Stimulated activated CD4-positive, alpha-beta T cell treated with anti-CD3 and anti-CD28 coated beads, Interleukin-1b, Interleukin-23, amount 100 ng/mL, for 1 hour (primary cell): ENCODE measurements at places on chromosomes 2 and 18.
A peak's percentile ranks its signal among the peaks of the same experiment; 100 is the strongest.

GRCh38 chr18:45589356-45590035, 25.8 kb upstream of the SLC14A2 start:
- no peak for DNase-seq

GRCh38 chr2:205216092-205216491, 466.2 kb upstream of the NRP2 start:
- DNase-seq: no peak

DNA sequence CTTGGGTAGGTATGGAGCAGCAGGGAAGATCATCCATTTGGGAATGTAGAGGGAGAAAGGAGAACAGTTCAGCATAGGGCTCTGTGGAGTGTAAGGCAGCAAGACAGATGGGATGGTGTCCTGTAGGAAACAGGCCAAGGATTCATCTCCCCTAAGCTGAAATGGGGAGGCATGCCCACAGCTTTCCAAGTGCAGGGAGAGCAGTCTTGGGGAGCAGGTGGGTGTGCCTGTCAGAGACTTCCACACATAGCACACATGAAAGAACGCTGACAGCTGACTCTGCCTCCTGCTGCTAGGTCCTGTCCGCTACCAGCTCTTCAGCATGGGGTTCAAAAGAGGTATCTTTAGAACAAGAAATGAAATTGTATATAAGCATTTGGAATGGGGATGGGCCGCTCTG, 9.0 kb downstream of the SETBP1 start:
- DNase-seq: no peak

- DNase-seq: no peak
Measured at GRCh38 chr2:111930875-111931274, 32.5 kb downstream of the MERTK start.

- DNase-seq: no peak
Measured at GRCh38 chr18:61753373-61753772, 139.4 kb downstream of the RNF152 start.

DNA sequence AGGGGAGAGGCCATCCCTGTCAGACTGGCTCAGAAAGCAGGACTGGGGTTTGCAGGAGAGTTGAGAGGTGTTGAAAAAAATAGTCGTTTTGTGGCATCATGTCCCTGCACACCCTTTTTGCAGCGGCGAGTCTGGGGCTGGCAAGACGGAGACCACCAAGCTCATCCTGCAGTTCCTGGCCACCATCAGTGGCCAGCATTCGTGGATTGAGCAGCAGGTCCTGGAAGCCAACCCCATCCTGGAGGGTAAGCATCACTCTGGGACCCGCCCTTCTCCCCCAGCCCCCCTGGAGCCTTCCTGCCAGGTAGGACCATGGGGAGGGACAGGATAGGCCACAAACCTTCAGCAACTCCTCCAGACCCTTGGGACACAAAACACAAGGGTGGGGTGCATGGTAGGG, 34.2 kb downstream of the MYO7B start:
- DNase-seq: no peak

GRCh38 chr2:197286805-197287595, 23.6 kb downstream of the ANKRD44 start:
- DNase-seq: no peak

DNA sequence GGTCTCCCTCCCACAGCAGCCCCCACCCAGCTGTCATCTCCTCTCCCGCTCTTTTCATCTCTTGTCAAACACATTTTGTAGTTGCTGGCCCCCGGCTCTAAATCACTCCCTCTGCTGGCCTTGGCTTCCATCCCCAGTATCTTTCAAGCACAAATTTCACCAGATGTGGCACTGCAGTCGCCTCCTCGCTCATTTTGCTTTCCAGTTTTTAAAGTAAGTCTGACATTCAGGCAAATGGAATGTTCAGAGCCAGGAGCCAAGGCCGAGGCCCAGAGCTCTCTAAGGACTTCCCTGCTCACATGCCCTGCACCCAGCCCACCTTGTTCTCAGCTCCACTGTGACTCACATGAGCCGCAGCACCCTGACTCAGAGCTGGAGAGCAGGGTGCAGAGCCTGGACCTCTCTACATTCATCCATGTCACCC, 158.4 kb downstream of the GALNT14 start:
- no peak for DNase-seq

GRCh38 chr2:134148843-134149472, 104.9 kb upstream of the MGAT5 start:
- DNase-seq: no peak

DNA sequence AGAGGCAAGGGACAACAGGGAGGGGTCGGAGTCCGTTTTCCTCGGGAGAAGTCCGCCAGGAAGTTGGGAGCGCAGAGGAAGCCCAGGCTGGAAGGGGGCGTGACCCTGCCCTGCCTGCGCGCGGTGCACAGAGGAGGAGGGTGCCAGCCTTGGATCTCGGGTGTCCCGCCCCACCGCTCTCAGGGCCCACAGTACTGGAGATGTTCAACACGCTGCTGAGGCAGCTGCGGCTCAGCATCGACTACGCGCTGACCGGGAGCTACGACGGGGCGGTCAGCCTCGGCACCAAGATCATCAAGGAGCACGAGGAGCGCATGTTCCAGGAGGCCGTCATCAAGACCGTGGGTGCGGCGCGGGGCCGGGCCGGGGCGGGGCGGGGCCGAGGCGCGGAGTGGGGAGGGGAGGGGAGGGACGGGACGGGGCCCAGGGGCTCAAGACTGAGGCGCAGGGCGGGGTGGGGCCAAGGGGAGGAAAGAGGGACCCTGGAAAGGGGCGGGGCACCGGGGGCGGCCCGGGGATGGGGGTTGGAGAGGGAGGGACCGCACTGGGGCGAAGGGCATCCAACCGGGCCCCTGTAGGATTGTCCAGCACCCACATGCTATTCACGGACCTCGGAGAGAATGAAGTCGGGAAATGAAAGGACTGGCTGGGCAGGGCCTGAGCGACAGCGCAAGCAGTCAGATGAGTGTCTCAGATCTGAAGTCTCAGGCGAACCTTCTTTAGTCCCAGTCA, 36.6 kb downstream of the POMC start:
- no peak for DNase-seq

- no peak for DNase-seq
Measured at GRCh38 chr2:181305301-181306123, 151.7 kb upstream of the ITGA4 start.

DNA sequence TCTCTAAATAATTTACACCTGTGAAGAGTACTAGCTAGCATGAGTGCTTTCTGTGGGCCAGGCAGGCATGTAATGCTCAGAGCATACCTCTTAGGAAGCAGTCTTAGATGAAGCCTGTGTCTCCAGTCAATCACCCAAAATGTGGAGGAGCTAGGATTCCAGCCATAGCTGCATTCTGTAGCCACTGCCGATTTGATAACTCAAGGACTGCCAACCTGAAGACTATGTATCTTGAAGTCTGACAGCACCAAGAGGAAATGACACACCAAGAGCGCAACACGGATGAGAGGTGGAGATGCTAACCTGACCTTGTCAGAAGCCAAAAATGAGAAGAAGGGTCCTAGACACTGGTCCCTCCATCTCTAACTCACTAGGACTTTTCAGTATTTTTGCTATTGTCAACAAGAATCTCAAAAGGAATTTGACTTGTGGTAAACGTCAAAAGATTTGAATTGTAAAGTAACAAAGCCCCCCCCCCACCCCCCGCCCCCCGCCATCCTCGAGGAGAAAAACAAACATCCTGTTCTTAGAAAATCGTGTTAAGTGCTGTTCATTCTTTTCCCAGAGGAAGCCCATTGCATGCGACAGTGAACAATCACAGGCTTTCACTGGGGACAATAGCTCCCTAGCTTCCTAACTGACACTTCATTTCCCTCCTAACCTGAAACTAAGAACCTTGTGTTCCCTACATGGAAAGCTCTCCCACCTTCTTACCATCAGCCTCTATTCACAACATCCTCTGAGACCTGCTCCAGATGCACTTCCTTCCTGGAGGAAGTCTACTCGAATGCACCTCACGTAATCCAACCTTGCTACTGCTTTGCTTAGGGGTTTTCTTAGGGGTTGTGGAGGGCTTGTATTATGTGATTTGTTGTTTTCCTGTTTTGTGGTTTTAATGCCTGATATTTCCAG, 14.7 kb downstream of the CDC42EP3 start:
- no peak for DNase-seq

DNA sequence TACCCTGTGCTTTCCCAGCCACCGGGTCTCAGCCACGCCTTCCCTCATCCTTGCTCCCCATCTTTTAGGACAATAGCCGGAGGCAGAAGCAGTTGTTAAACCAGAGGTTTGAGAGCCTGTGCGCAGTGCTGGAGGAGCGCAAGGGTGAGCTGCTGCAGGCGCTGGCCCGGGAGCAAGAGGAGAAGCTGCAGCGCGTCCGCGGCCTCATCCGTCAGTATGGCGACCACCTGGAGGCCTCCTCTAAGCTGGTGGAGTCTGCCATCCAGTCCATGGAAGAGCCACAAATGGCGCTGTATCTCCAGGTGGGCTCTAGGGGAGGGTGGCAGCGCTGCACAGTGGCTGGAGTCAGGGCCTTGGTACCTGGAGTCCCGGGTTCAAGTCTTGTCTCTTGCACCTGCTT, 2.7 kb downstream of the UCN start:
- no peak for DNase-seq

- DNase-seq: no peak
Measured at GRCh38 chr18:1296237-1296636, 391.6 kb downstream of the ADCYAP1 start.

DNA sequence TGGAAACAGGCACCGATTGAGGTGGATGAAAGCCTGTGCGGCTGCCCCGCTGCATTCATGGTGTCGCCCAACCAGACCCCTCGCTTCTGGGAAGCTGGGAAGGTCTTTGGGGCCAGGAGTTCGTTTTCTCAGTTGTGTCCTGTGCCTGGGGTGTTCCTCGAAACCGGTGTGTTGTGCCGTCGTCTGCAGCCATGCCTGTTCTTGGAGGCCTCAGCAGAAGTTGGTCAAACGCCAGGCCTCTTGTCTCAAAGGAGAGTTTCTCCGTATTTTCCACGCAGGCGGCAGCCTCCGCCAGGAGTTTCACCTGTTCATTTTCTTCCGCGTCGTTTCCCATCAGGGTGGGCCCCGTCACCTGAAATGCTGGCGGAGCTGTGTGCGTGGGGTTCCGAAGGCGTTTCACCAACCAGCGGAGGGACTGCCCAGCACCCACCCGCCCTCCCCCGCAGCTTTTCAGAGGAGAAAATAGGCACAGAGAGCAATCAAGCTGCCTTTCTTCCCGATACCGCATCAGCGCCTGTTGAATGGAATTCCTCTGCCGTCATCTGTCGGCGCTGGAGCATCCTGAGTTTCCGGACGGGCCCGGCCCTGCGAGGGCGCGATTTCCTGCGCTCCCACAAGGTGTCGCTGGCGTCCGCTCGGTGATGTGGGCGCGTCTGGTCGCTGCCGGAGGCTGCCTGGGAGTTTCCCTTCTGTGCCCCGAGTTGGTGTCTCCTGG, 17.0 kb upstream of the NFATC1 start:
- DNase-seq: peak; percentile 68

DNA sequence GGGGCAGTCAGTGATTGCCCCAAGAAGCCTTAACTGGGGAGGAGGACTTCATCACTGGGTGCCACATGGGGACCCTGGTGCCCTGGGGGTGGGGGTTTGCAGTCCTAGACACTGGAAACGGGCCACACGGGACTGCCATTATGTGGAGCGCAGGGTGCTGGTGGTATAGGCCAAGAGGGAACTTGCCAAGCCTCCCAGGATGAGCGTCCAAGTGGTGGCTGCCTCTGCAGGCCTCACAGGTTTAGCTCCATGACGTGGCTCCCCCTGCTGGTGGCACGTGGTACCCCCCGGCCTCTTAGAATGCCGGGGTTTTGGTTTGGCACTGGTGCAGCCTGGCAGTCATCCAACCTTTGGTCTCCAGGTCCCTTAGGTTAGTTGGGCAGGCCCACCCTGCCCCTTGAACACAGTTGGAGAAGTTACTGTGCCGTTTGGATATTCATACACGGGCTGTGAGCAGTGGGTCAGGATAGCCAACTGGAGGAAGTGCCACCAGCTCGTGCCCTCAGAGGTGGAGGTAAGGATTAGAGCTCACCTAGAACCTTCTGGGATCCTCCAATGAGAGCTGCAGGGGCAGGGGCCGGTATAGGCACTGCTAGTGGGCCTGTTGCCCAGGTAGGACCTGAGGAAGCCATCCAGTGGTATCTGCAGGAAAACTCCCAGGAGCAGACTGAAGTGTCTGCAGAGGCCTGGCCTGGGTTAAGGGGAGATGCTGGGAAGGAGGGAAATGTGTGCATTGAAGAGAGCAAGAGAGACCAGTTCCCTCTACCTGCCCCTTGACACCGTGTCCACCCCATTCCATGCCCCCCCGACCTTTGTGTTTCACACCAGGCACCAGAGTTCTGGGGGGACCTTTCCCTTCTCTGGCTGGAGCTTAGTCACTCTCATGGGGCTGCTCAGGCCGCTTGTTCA, 5.7 kb downstream of the PTMA start:
- DNase-seq: peak; percentile 88

GRCh38 chr2:100077456-100077855, 64.9 kb downstream of the AFF3 start:
- no peak for DNase-seq

DNA sequence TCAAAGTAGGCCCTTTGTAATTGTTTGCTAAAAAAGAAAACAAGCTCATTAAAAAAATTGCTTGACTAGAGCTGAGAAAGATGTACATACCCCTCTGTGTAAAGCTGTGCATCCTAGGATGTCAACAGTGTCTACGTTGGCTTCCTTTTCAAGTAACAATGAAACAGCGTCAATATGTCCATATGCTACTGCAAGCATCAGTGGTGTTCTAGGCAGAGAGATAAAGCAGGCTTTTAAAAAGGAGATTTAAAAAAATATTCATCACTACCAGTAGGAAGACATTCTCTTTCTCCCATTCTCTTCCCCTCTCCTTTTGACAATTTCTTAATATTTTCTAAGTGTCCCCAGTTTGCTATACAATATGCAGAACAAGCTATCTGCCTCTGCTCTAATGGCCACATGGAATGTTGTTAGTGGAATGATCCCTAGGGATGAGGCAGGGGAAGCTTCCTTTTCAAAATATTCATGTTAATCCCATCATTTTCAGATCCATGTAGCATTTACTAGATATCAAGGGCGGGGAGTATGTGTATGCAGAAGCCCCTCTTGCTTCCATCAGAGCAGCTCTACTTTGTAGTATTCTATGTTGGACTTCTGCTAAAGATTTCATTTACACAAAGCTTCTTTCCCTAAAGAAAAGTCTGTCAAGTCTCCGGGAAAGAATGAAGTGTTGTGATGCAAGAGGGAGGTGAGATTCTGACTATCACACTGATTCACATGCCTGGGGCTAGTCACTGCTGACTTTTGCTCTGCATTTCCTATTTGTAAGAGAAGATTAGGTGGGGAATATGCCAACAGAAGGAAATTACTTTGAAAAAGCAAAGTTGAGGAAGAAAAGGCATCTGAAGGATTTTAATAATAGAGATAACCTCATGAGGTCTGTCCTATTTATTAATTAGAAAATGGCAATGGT, 81.5 kb upstream of the PGAP1 start:
- no peak for DNase-seq

- DNase-seq: no peak
Measured at GRCh38 chr2:263774-264492, at the start of gene SH3YL1. Gene SH3YL1 (minus strand): TSS chr2:264032. CDS start chr2:263984, 48 bp downstream.

- no peak for DNase-seq
Measured at GRCh38 chr2:127118467-127118866, 11.5 kb upstream of the BIN1 start.

GRCh38 chr2:60355849-60356261, 197.6 kb downstream of the BCL11A start:
- DNase-seq: no peak

GRCh38 chr2:134491771-134492441, 226.9 kb downstream of the TMEM163 start:
- no peak for DNase-seq

- DNase-seq: no peak
Measured at GRCh38 chr2:84914334-84914733, 8.9 kb downstream of the TMSB10 start.

GRCh38 chr18:39843546-39843945, 2111.5 kb upstream of the PIK3C3 start:
- DNase-seq: no peak

- no peak for DNase-seq
Measured at GRCh38 chr18:37499913-37500312, 65.7 kb downstream of the CELF4 start.
